ENCODE measurements at places on chromosomes 5 and 9. TPM values are rescaled to one million over a fixed set of nuclear protein-coding genes. Genes with fewer than 3 reads are reported as not detected.

DNA sequence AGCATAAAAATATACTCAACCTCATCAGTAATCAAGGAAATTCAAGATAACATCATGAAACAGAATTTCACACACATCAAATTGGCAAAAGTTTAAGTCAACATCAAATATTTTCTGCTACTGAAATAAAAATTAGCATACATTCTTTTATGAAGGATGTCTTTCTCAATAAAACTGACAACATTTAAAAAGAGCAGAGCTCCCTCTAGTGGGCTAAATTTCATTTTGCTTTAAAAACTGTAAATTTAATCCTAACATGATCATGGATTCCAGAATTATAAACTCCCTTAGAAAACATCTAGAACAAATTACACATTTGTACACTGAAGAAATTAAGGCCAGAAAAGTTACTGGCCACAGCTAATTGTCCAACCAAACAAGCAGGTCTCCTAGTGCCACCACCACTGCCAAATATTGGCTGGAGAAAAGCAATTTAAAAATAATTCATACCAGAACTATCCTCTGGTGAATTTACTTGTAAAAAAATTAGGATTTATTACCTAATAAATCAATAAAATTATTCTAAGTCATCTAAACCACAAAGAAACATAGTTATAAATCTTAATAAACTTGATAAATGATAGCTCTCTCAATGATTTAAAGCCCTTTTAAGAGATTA, 31.2 kb downstream of the DEPDC1B start:
- no peak for DNase-seq

GRCh38 chr5:103216137-103216536, 42.4 kb upstream of the MACIR start:
- no peak for DNase-seq

GRCh38 chr9:69542942-69543704, 129.0 kb downstream of the APBA1 start:
- no peak for DNase-seq

DNA sequence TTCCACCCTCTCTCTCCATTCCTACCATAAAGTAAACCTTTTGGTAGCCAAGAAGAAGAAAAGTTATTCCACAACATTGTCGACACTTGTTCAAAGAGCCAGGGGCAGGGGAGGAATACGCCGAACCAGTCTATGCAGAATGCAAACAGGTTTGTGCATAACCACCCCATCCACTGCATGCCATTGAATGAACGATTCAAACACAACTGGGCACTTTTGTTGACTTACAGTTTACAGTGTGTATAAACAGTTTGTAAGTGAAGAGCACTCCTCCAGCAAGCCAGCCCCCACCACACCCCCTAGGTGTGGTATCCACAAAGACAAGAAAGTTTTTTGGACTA, 6.8 kb upstream of the S1PR3 start:
- DNase-seq, result no peak

GRCh38 chr9:84744195-84744594, 74.7 kb downstream of the NTRK2 start:
- DNase-seq, result no peak

DNA sequence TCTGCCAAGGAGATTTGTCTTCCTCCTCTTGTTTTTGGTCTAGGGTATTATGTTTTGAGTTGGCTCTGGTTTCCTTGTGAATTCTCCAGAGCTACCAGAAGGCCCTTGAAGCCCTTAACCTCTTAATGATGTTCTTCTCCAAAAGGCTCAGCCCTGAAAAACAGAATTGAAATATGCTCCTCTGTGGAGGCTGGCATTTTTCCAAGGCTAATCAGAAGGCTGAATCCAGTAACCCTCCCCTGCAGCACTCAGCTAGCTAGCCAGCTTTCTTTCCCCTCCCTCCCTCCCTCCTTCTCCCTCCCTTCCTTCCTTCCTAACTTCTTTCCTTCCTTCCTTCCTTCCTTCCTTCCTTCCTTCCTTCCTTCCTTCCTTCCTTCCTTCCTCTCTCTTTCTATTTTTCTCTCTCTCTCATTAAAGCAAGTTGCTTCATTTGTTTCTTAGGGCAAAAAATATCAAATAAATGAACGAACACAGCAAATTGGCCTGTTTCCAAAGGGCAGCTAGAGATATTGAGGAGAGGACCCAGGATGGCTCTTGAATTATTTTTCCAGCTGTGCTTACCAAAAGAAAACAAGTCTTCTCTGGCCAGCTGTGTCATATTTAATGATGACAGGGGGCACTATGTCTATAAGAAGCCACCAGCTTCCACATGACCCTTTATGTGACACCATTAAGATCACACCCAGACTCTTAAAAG, 38.7 kb downstream of the JAKMIP2 start:
- DNase-seq, result no peak

- DNase-seq, result no peak
Observed at GRCh38 chr9:76562511-76562911, 103.5 kb downstream of the GCNT1 start.

DNA sequence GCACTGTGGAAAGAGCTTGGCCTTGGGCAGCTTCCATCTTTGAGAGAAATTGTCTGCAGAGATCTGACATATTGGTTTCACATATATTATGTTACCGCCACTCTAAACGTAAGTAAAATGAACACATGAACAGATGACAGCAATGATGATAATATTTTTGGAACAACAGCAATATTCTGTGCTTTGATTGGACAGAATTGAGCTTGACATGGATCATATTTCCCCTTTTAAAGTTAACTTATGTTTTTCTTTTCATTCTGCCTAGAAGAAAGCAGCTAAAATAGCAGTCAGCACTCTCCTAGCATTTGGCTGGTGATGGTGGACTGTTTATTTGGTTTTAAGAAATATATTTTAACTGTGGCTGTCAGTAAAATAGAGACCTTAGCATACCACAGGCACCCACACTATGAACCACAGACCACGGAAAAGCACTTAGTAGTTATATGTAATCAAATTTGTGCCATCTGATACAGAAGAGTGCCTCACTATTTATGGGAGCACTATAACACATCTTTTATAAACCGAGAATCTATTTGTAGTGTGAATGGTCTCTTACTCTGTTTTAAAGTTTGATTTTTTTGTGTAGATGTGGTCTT, 1.8 kb upstream of the CFAP95 start:
- no peak for DNase-seq

DNA sequence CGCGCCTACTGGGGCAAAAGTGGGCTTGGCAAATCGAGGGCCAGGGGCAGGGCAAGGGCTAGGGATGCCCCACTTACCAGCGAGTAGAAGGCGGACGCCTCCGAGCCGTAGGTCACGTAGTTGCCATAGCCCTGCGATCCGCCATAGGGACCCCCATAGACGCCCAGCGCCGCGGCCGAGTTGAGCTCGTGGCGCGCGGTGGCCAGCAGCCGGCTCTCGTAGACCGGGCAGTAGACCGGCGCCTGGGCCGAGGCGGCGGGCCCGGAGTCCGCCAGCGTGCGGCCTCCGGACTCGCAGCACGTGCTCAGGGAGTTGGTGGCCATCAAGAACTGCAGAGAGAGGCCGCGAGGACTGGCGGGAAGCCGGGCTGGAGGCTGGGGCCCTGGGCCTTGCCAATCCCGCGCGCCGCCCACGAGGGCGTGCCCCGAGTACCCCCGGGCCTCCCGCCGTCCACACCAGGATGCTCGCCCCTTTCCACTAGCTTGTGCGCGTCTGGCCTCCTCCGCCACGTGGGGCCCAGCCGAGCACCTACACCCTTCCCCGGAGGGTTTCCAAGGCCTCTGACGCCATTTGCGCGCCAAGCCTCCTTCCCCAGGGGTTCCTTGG, 891 bp downstream of the IRX4 start:
- peak; percentile 49 for DNase-seq

GRCh38 chr5:66826696-66827095, 230.5 kb downstream of the MAST4 start:
- DNase-seq, result no peak

GRCh38 chr5:124655251-124655917, 91.1 kb downstream of the ZNF608 start:
- DNase-seq, result no peak

DNA sequence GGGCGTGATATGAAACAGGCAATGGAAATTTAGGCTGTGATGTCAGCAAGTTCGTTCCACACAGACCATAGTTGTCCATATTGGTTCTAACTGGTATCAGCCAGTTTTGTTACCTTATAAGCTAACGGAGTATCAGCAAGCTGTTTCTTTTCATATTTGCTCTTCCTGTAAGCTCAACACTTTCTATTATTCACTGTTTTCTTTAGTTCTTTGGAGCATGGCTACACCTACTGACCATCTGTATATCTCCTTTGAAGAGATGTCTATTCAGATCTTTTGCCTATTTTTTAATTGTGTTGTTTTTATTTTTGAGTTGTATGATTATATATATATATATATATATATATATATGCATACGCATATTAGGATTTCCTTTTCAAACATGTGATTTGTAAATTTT, 1057.2 kb upstream of the CDH10 start:
- no peak for DNase-seq

DNA sequence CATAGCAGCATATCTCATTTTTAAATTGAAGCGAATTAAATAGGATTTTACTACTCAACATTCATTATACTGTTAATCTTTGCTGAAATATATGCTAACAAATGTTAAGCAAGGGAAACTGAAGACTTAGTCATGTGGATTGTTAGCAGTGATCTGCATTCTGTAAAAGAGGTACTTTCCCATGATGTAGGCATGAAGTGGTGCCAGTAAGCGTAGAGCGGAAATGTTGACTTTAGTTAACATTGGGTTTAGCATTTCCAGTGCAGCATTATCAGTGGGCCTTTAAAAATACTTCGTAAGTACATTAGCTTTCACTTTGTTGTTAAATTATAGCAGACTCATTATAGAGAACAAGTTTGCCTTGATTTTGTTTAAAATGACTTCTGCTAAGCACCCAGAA, 130.3 kb downstream of the CDC42SE2 start:
- DNase-seq, result peak; percentile 64

- no peak for DNase-seq
Observed at GRCh38 chr9:94772144-94772543, 45.6 kb downstream of the AOPEP start.

The OLFM1 gene
- total RNA-seq, result not detected

The PHF24 gene
- total RNA-seq, result not detected

The ENTPD8 gene
- not detected for total RNA-seq

The DPYSL3 gene
- total RNA-seq, result 0.07 TPM

The C5orf52 gene
- not detected for total RNA-seq

The TRPM6 gene
- 0.12 TPM for total RNA-seq

The CD180 gene
- 0.14 TPM for total RNA-seq

The FOXI1 gene
- 0.25 TPM for total RNA-seq

The CCL27 gene
- total RNA-seq, result not detected

Data from natural killer cell treated with Interleukin-12 subunit alpha and Interleukin-12 subunit beta and Interleukin-15 and Interleukin-18, amount 100 ng/mL, for 72 hours (primary cell).